ENCODE measurements at places on chromosomes 13 and 19. TPM values are rescaled to one million over a fixed set of nuclear protein-coding genes. Genes with fewer than 3 reads are reported as not detected.

Gene TOMM40
- 66.1 TPM for polyA plus RNA-seq

Gene CLEC4G
- polyA plus RNA-seq, result 1.5 TPM

Gene ZIM2
- polyA plus RNA-seq, result 6.5 TPM

Gene TEKTIP1
- 9.6 TPM for polyA plus RNA-seq

Gene PNMA8C
- 31.9 TPM for polyA plus RNA-seq

Gene IZUMO2
- not detected for polyA plus RNA-seq

Gene SLC25A42
- polyA plus RNA-seq, result 19.8 TPM

Gene GJA3
- 0.13 TPM for polyA plus RNA-seq

Gene RNF17
- polyA plus RNA-seq, result 0.25 TPM

Gene LYPD4
- not detected for polyA plus RNA-seq

Gene CYP4F2
- polyA plus RNA-seq, result 0.59 TPM

Gene VSIG10L
- polyA plus RNA-seq, result 12.7 TPM

Gene ZNF420
- polyA plus RNA-seq, result 15.1 TPM

Gene TEX29
- polyA plus RNA-seq, result not detected

Gene DDA1
- 80.1 TPM for polyA plus RNA-seq

Gene TJP3
- polyA plus RNA-seq, result 2.5 TPM

Gene HCST
- polyA plus RNA-seq, result 3.7 TPM

Gene ZNF541
- polyA plus RNA-seq, result 0.59 TPM

Gene NKPD1
- 1.1 TPM for polyA plus RNA-seq

Gene CAMSAP3
- polyA plus RNA-seq, result 41.4 TPM

Gene IL4I1
- 1.3 TPM for polyA plus RNA-seq

Gene KCNC3
- 36.5 TPM for polyA plus RNA-seq

Gene SIGLEC12
- polyA plus RNA-seq, result not detected

Gene GNG7
- 48.9 TPM for polyA plus RNA-seq

Gene PDE4C
- polyA plus RNA-seq, result 1.1 TPM

Gene DPRX
- polyA plus RNA-seq, result not detected

Gene MEIS3
- polyA plus RNA-seq, result 117 TPM

Gene ZNF234
- 12.7 TPM for polyA plus RNA-seq

Gene AMER2
- polyA plus RNA-seq, result 40.1 TPM

Gene EDDM13
- polyA plus RNA-seq, result 3.9 TPM

Gene GIPR
- polyA plus RNA-seq, result 1.4 TPM

Gene C19orf85
- polyA plus RNA-seq, result not detected

Gene PSG11
- not detected for polyA plus RNA-seq

Gene TTC9B
- polyA plus RNA-seq, result 134 TPM

Gene SPTBN4
- 43.8 TPM for polyA plus RNA-seq

Gene ODAD3
- polyA plus RNA-seq, result 5.2 TPM

Gene PINLYP
- 21.6 TPM for polyA plus RNA-seq

Gene NLRP11
- 0.15 TPM for polyA plus RNA-seq

Gene ACP7
- polyA plus RNA-seq, result 0.35 TPM

Gene STARD13
- polyA plus RNA-seq, result 14.2 TPM

Gene CADM4
- polyA plus RNA-seq, result 313 TPM

Gene CYP2A7
- polyA plus RNA-seq, result 1.4 TPM

Gene NMRK2
- polyA plus RNA-seq, result 0.74 TPM

Gene ZNF417
- 19.5 TPM for polyA plus RNA-seq

Gene CD70
- not detected for polyA plus RNA-seq

Gene FCHO1
- polyA plus RNA-seq, result 41.9 TPM

Gene YIF1B
- 88.1 TPM for polyA plus RNA-seq

Gene C19orf38
- 1.3 TPM for polyA plus RNA-seq

Gene TMEM59L
- 353 TPM for polyA plus RNA-seq

Gene SHC2
- polyA plus RNA-seq, result 111 TPM

Gene C5AR1
- 3.0 TPM for polyA plus RNA-seq

Gene FLT3LG
- 5.2 TPM for polyA plus RNA-seq

Gene BRCA2
- polyA plus RNA-seq, result 4.1 TPM

Gene EPSTI1
- 3.8 TPM for polyA plus RNA-seq

Gene ZNF677
- polyA plus RNA-seq, result 42.6 TPM
